Activated CD4-positive, alpha-beta T cell treated with anti-CD3 and anti-CD28 coated beads for 36 hours (primary cell): ENCODE measurements at places on chromosomes 6 and 20. TPM values are rescaled to one million over a fixed set of nuclear protein-coding genes. Genes with fewer than 3 reads are reported as not detected.

IRF4 gene
- total RNA-seq: 617 TPM

- no peak for DNase-seq
Observed at GRCh38 chr6:54722328-54722727, 124.2 kb upstream of the FAM83B start.

DNA sequence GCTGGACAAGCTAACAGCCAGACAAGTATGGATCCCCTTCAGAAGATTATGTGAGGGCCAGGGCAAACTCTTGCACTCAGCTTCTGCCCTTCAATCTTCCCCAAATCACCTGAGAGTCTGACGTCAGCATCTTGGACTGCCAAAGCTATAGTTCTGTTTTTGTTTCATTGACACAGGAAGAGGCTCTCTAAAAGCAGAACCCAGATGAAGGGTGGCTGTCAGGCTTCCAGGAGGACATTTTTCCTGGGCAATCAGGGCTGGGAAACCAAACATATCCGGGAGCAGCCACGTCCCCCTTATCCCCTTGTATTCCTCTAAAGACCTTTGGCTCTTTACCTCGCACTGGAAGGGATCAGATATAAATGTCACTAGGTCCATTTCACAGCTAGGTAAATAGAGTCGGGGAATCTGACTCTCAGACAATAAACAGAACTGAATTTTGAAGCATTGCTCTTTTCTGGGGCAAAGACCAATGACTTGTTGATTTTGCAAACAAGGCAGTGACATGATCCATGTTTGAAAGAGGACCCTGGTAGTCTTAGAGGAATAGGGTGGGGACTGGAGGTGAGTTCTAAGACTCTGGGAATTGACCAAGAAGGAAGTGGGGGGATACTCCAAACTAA lies 13.3 kb downstream of the MAFB start:
- DNase-seq: no peak

DNA sequence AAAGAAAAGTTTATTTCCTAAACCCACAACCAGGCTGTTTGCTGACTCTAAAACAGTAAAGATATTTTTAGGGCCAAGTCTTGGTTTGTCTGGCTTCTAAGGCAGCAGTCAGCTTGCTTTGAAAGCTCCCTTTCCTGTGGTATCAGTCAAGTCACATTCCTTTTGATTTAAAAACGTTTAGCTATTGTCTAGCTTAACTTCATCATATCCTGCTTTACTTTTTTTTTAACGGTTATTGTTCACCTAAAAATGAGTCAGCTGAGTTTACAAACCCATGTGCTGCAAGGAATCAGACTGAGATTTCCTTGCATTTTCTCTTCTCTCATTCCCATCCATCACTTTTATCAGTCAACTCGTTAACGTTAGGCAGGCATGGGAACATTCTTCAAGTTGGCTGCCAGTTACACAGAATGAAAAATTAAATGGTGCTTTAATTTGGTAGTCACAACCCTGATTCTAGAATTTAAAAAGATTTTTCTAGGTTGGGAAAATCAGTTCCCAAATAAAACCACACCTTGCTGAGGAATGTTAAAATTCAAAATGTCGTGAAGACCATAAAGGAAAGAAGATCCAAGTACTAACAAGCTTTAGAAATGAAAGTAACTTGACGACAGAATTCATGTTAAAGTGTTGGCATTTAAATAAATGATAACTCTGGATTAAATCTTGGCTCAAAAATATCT lies 45.9 kb downstream of the ELOVL5 start:
- no peak for DNase-seq

CCN6 gene
- 0.26 TPM for total RNA-seq

DNA sequence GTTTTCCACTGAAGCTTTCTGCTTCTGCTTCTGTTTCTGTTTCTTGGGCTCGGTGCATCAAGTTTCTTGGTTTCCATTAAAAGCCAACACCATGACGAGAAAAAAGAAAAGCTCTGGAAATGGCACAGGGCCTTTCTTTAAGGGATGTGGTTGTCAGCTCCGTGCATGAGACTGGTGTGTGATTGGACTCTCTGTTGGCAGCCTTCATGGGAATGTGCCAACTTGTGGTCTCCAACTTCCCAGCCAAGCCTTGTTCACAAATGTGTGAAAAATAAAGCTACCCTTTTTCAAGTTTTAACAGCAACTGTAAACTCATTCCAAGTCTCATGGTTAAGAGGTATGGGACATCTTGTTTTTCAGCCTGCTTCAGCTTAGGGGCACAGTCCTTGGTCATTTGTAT lies 68.7 kb upstream of the CST7 start:
- no peak for DNase-seq
